ENCODE measurements at places on chromosomes 5 and 9. TPM values are rescaled to one million over a fixed set of nuclear protein-coding genes. Genes with fewer than 3 reads are reported as not detected.

PLAC8L1 gene
- total RNA-seq: not detected

DNA sequence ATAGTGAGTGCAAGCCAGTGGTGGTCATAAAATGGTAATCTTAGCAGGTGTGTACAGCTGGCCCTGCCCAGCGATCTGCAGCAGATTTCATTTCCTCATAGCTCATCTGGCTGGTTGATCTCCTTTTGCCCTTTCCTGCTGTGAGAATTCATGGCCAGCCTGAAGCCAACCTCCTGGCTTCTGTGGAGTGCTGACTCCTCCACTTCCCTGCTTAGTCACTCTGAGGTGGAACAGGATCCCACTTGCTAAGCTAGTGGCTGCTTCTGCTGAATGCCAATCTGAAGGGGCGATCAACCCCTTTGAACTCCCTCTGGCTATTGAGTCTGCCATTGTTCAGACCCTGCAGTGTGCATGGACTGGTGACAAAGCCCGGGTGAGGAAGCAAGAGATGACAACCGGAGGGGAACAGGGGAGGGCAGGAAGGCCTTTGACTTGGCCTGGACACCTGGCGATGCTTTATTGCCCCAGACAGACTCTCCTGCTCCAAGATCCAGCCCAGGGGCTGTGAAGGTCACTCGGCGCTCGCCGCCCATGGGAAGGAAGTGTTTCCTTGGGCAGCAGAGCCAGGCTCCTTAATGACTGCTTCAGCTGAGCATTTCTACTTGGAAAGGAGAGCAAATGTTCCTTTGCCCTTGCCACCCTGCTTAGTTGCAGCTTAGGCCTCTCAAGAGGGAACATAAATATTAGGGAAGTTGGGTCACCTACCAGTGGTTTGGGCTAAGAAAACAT lies 341.1 kb downstream of the ZSWIM6 start:
- DNase-seq: no peak

- DNase-seq: no peak
Observed at GRCh38 chr9:16708656-16709435, 161.6 kb downstream of the BNC2 start.

DNA sequence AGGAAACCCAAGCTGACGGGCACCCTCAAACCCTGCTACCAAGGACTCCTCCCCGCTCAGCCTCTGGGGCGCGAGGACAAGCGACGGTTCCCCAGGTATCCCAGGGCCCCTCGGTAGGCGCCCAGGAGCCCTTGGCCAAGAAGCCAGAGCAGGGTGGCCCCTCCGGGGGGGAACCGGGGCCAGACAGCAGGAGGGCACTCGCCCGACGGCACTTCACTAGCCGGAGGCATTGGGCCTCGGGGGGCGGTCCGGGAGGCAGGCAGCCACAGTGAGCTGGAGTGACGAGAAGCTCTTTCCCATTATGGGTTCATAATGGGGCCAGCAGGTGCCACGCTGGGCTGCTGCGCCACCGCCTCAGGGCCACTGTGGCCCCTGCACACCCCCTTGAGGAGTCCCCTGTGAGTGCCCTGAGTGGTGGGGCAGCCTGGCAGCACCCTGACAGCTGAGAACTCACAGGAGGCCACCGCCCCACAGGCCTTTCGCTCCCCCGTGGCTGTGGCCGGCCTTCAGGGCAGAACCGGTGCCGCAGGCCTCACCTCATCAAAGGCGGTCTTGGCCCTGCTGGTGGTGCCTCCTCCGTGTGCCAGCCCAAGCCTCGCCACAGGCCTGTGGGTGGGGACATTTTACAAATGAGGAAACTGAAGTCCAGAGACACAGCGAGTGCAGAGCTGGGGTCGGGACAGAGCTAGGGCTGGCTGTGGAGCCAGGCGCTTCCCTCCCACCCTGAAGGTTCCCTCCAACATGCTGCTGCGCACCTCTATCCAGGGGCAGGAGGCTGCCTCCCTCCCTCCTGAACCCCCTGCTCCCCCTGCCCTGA lies 68.7 kb downstream of the PSMB7 start:
- no peak for DNase-seq

SNAPC4 gene
- 4.7 TPM for total RNA-seq

DNA sequence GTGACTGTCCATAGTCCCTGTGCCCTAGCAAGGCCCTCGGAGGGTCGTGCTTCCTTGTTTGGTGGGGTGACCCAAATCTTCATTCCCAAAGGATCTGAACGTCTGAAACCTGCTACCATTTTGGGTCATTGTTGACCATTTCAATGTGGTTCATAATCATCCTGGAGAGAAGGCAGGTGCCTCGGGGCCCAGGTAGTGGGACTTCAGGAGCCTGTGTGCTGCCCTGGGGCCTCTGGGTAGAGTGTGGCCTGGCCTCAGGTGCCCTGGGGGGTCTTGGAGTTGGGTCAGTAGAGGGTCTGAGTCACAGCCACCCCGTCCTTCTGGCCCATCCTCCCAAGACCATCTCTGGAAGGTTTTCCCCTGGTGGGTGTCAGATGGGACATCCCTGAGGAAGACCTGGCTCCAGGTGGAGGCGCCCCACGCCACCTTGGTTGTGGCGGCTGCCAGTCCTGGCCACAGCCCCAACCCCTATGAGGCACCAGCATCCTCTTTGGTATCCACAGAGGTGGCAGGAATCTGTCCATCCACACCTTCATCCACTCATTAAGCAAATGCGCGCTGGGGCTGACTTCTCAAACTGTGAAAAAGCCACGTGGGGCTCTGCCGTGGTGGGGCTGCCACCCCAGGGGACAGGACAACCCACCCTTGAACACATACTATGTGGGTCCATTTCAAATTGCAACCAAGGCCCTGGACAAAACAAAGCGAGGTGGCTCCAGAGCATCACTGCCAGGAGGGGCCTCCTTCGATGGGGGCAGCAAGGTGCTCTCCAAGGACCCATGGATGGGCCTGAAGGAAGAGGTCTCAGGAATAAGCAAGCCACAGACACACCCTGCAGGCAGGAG lies 41.6 kb upstream of the FCN1 start:
- DNase-seq: no peak

- DNase-seq: no peak
Observed at GRCh38 chr5:58450018-58450417, 9.9 kb downstream of the PLK2 start.

DNA sequence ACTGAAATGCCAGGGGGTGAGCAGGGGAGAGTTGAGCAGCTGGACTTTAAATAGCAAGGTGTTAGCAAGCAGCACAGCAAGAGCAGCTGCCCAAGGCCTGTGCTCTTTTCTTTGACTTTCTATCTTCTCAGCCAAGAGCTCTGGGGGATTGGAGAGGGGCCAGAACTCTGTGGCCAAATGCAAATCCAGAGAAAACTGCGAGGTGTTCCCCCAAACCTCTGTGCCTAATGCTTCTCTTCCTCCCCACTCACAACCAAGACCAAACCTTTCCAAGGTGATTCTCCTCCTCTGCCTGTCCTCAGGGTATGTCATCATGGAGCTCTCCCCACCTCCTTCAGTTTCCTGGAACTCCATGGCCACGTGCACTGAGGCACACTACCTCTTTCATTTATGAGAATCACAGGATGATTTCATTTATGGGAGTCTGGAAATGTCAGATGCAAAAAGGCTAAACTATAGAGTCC lies 118.7 kb upstream of the WWC1 start:
- DNase-seq: no peak

SPINK6 gene
- total RNA-seq: not detected

DNA sequence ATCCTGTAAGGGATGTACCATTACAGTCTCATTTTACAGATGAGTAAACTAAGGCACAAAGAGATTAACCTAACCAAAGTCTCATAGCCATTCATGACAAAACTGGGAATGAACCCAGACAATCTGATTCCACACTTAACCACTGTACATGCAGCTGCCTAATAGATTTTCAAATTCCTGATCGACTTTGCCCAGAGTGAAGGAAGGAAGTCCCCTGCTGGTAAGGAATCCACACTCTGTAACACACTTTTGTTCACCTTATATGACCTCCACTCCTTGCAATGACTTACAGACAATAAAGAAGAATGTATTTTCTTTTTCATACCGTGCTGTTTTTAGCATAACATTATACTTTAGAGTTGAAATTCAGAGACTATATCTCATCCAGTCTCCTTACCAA lies 31.3 kb upstream of the PLPP6 start:
- DNase-seq: no peak

DNA sequence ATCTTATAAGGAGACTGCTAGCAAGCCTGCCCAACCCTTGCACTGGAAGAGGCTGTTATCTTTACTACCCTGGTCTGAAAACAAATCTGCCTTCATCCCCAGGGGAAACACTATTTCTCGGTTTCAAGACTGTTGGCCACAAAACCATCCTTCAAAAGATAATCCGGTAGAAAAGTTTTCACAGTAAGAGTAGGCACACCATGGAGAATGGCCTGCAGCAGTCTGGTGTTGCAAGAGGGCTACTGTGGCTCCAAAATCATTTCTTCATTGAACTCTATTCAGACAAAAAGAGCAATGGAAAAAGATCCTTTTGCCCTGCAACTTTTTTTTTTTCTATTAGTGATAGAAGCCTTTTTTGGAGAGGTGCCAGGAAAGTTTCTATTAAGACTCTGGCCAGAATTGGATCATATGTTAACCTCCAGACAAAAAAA lies 163.9 kb downstream of the ARHGEF28 start:
- no peak for DNase-seq

Data from uterus (tissue), 4 donors.